WERI-Rb-1 (cell line): ENCODE measurements at places on chromosomes 13 and 19.

DNA sequence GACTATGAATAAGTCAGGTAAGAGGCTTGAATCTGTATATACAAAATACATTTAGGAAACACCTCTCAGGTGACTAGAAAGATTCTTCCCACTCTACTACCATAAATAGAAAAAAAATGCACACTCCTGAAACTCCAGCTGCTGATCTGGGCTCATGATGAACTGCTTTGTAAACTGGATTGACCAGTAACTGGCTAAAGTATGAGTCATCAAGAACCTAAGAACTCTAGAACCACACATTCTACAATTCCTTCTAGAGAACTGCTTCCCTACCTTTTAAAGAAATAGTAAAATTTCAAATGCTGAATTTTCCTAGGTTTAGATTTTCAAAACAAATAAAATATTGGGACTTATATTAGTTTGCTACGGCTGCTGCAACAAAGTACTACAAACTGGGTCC, 55.2 kb downstream of the ELF1 start:
- no peak for DNase-seq

DNA sequence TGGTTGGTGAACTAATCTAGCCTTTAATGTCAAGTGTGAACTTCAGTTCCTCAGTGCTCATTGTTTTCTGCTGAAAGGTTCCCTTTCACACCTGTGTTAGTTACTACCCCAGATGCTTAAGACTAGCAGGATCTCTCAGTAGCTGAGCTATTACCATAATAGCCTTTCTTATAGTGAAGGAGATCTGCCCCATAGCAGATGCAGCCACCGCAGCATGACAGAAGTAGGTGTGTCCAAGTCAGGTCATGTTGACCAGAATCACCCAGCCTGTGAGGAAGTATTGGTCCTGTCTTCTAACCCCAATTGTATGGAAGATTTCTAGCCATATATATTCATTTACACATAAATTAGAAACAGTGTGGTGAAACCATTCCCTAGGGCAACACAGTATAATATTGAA, 37.3 kb downstream of the ZAR1L start:
- no peak for DNase-seq

DNA sequence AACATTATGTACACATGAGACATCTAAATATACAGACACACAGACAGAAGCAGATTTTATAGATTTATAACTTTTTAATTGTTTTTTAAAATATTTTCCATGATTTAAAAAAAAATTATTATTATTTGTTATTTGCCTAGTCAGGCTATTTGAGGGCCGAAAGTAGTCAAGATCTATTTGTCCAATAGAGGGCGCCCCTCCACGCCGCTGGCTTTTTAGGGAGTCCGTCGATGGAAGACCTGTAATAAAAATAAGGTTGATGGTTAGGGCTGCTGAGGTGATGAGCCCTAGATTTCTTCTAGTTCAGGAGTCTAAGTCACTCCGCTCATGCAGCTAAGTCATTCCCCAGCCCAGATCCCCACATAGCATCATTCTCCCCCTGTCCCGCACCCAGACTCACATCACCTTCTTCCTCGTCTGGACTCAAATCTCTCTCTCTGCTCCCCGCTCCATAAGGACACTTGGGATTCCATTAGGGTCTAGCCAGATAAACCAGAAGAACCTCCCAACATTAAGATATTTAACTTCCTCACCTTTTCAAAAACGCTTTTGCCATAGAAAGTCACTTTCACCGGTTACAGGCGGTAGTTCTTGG, 33.9 kb upstream of the CEACAM21 start:
- peak; percentile 58 for DNase-seq

- DNase-seq, result no peak
Observed at GRCh38 chr13:91291078-91291477, 56.4 kb upstream of the MIR17HG start.

DNA sequence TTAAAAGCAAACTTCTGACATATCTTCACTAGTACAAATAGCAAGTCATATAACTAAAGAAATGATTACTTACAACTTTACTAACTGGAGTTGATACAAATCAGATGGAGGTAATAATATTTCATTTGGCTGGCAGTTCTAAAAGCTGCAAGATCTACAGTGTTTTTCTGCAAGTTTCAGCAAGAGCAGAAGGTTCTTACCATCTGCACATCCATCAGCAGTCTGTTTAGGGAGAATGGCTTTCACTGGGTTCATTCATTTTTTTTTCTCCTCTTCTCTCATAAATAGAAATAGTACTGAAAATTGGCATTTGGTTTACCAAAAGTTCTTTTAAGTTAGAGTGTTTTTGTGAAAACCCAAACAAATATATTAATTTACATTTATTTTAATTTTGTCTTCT, 3.1 kb upstream of the SHISA2 start:
- no peak for DNase-seq

DNA sequence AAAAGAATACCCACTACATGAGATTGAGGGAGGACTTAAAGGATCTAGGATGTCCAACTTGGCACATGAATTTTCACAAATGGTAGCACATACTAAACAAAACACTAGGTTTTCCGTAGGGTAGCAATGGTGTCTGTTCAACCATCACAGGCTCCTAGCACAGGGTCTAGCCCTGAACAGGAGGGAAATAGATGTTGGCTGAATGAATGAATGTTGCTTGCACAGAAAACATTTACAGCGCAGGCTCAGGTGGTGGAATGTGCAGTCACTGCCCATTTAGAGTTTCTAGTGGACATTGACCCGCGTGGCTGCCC, 1.9 kb upstream of the MYCBP2 start:
- DNase-seq, result no peak
